Smooth muscle cell of trachea (primary cell): ENCODE measurements at places on chromosomes 13 and 19. TPM values are rescaled to one million over a fixed set of nuclear protein-coding genes. Genes with fewer than 3 reads are reported as not detected.

Gene PLVAP
- total RNA-seq: 0.29 TPM in 1 of 2 replicates, not detected in the other

Gene LRRC8E
- total RNA-seq: 6.0 and 7.4 TPM in 2 replicates

Gene DIS3
- total RNA-seq: 33.7 and 47.4 TPM in 2 replicates

Gene SRRM5
- 0.17 TPM in 1 of 2 replicates, not detected in the other for total RNA-seq

Gene LRRC25
- total RNA-seq: 0.15 and 0.50 TPM in 2 replicates

Gene INSR
- 10.9 and 30.6 TPM in 2 replicates for total RNA-seq

Gene SLC15A1
- under 0.01 TPM in 2 replicates for total RNA-seq

Gene CYP4F2
- total RNA-seq: not detected in 2 replicates

Gene POSTN
- 175 and 176 TPM in 2 replicates for total RNA-seq

Gene TYK2
- total RNA-seq: 65.9 and 101 TPM in 2 replicates

Gene ASPDH
- not detected in 2 replicates for total RNA-seq

Gene SHANK1
- 7.3 and 8.6 TPM in 2 replicates for total RNA-seq

Gene BORCS8
- 12.2 and 15.7 TPM in 2 replicates for total RNA-seq

Gene PGLYRP1
- total RNA-seq: not detected in 2 replicates

Gene KRTDAP
- not detected in 2 replicates for total RNA-seq
